ENCODE measurements at places on chromosomes 4 and X. TPM values are rescaled to one million over a fixed set of nuclear protein-coding genes. Genes with fewer than 3 reads are reported as not detected.

- H3K4me1 ChIP-seq, result no peaks in the 10 kb centered on the region
- no peak overlapping the region for H3K4me3 ChIP-seq
- no peak for DNase-seq
Measured at GRCh38 chr4:84718699-84719098, 135.8 kb downstream of the CDS1 start.

DNA sequence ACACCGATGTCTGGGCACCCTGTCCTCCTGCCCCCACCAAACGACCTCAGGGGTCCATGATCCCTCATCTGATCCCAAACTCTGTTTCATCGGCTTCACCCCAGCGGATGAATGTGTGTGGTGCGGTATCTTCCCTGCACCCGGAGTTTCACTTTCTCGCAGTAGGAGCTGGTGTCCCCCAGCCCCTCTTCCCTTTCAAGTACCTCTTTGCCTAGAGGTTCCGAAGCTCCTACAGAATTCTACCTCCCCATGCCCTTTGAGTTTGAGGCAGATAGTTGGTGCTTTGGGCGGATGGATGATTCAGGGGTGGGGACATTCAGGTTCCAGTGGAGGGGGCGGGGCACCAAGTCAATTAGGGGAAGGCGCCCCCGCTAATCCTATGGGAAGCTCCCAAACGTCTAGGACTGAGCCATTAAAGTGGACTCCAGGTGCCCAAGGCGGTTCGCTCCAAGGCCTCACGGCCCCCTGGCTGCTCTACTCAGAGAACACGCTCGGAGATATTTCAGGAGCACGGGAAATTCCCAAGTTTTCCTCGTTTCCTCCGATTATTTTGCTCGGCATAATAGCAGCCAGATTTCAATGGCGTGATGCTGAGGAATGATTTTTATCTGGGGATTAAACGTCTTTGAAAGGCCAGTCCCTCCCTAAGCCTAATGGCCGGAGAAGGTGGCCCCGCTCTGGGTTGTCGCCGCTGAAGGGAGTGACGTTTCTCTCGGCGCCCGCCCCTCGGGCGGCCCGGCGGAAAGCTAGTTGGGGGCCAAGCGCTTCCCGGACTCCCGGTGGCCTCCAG lies 1.3 kb downstream of the MSX1 start:
- peak overlapping the region; percentile 43 for H3K4me3 ChIP-seq
- DNase-seq, result no peak
- peaks cover 6% of the 10 kb centered on the region for H3K4me1 ChIP-seq

DNA sequence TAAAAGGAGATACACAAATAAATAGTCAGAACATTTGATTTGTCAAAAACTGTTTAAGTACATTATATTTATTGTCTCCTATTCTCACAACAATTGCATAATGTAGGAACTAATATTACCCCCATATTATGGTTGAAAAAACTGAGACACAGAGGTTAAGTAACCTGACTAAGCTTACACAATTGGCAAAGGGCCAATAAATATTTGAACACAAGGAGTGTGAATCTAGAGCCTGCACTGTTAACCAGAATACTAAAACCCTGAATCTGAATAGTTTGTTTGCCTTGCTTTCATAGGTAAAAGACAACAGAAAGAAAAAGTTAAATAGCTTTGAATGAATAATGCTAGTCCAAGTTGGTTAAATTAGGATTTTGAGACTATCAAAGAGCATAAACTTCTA lies 55.2 kb downstream of the IL13RA2 start:
- DNase-seq, result no peak
- H3K4me3 ChIP-seq, result no peak overlapping the region
- H3K27ac ChIP-seq, result no peak overlapping the region

GRCh38 chrX:66162331-66162822 lies 1.7 kb upstream of the HEPH start:
- no peaks in the 10 kb centered on the region for H3K27me3 ChIP-seq
- no peak overlapping the region for H3K27ac ChIP-seq
- H3K36me3 ChIP-seq, result no peaks in the 10 kb centered on the region
- H3K4me1 ChIP-seq, result no peaks in the 10 kb centered on the region
- DNase-seq, result no peak
- H3K4me3 ChIP-seq, result no peak overlapping the region

GRCh38 chrX:70754169-70754848 lies 154.2 kb downstream of the TEX11 start:
- H3K27ac ChIP-seq, result no peak overlapping the region
- no peaks in the 10 kb centered on the region for H3K36me3 ChIP-seq
- no peak overlapping the region for H3K4me3 ChIP-seq

DNA sequence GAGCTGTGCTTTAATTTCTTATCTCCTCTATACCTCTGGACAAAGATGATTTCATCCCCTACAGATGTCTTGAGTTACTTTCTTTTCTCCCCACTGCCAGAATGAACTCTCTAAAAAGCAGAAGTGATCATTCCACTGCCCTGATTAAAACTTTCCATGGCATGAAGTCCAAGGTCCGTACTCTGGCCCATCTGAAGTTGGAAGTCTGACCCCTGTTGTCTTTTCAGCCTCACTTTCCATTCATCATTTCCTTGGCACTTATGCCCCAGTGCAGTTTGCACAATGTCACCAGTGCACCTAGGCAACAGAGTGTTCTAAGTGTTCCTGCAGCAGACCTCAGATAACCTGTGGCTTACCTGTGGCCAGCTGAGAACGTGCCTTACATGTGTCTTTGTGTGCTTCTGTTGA lies 242.4 kb downstream of the FRAS1 start:
- no peak for DNase-seq
- H3K4me1 ChIP-seq, result no peaks in the 10 kb centered on the region
- no peaks in the 10 kb centered on the region for H3K36me3 ChIP-seq

DNA sequence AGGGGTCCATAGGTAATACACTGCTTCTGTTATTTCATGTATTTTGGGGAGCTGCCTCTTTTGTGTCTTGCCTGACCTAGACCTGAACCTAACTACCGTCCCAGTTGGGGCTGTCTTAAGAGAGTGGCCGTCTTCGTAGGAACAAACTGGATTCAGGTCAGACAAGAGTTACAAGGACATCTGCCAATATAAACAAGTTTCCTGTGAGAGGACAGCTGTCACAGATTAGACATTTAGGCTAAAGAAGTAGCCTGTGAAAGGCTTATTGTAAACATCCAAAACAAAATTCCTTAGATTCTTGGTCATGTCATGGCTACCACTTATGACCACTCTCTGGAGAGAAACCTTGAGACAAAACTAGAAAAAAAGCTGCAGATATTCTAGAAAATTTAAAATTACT lies 797.6 kb upstream of the AADAT start:
- DNase-seq, result no peak
- no peak overlapping the region for H3K27ac ChIP-seq
- H3K4me1 ChIP-seq, result no peaks in the 10 kb centered on the region
- H3K4me3 ChIP-seq, result no peak overlapping the region

GRCh38 chr4:169233691-169234090 lies 37.1 kb downstream of the SH3RF1 start:
- no peaks in the 10 kb centered on the region for H3K27me3 ChIP-seq
- no peaks in the 10 kb centered on the region for H3K36me3 ChIP-seq
- H3K27ac ChIP-seq, result no peak overlapping the region
- no peak for DNase-seq

- H3K4me1 ChIP-seq, result no peaks in the 10 kb centered on the region
- no peak overlapping the region for H3K27ac ChIP-seq
Measured at GRCh38 chrX:25076941-25077500, 61.3 kb upstream of the ARX start.

- no peaks in the 10 kb centered on the region for H3K4me1 ChIP-seq
- DNase-seq, result no peak
- no peak overlapping the region for H3K4me3 ChIP-seq
- no peak overlapping the region for H3K27ac ChIP-seq
Measured at GRCh38 chr4:107155366-107155765, 119.3 kb upstream of the DKK2 start.

GRCh38 chr4:168167714-168168284 lies 75.5 kb downstream of the ANXA10 start:
- DNase-seq, result no peak
- H3K4me3 ChIP-seq, result no peak overlapping the region
- H3K27me3 ChIP-seq, result no peaks in the 10 kb centered on the region
- no peaks in the 10 kb centered on the region for H3K36me3 ChIP-seq

- no peak overlapping the region for H3K4me3 ChIP-seq
- no peaks in the 10 kb centered on the region for H3K27me3 ChIP-seq
- no peak for DNase-seq
- H3K4me1 ChIP-seq, result peaks cover 4% of the 10 kb centered on the region
- no peak overlapping the region for H3K27ac ChIP-seq
Measured at GRCh38 chr4:165293927-165294649, 33.4 kb upstream of the MSMO1 start.

CHRDL1 gene
- 3.3 TPM for total RNA-seq

PITX2 gene
- 0.33 TPM for total RNA-seq

SLC7A11 gene
- 0.47 TPM for total RNA-seq

UXT gene
- 199 TPM for total RNA-seq

ADGRG2 gene
- total RNA-seq, result 11.9 TPM

SMARCA1 gene
- 15.5 TPM for total RNA-seq

Data from thymus (tissue), 14 donors.